Hindlimb muscle (tissue), 1 donor: ENCODE measurements at places on chromosomes 1 and 21. TPM values are rescaled to one million over a fixed set of nuclear protein-coding genes. Genes with fewer than 3 reads are reported as not detected.

Gene MAP3K6
- polyA plus RNA-seq: 14.9 TPM

Gene CFHR1
- not detected for polyA plus RNA-seq

Gene SELENON
- 58.5 TPM for polyA plus RNA-seq

Gene ZNF695
- polyA plus RNA-seq: 1.3 TPM

Gene ITLN2
- not detected for polyA plus RNA-seq

GRCh38 chr1:119007670-119008482 lies 19.7 kb upstream of the TBX15 start:
- DNase-seq: no peak

GRCh38 chr21:39527664-39528381 lies 76.1 kb downstream of the SH3BGR start:
- no peak for DNase-seq

GRCh38 chr1:24946861-24947658 lies 17.0 kb upstream of the RUNX3 start:
- no peak for DNase-seq

DNA sequence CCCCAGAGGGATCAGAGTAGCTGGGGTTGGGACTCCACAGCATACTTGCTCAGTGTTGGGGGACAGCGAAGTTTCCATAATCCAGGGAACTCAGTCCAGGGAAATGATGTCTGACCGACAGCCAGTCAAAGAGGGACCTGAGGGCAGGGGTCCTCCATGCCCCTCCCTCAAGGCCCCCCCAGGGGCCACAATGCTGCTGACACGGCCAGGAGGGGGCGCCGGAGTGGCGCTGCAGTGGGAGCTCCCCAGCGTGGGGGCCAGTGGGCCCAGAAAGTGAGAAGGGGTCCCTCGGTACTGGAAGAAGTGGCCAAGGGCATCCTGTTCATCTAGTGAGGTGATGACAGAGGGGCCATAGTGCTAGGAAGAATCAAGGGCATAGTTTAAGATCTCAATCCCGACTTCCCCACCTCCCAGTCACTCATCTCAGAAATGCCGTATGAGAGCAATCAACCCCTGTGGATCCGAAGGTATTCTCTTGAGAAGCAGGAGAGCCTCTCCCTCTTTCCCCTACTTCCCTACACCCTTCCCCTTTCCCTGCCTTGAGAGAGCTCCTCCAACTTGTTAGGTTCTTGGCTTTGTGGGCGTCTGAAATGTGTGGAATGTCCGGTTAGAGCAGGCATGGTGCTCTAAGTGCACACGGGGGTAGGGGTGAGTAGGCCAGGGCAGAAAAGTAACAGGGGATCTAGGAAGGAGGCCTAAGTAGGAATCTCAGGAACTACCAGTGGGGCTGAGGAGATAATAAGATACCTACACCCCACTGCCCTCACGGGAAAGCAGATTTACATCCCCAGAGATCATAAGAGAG lies 4.1 kb downstream of the NUDT17 start:
- DNase-seq: no peak
